Stimulated activated CD4-positive, alpha-beta T cell treated with anti-CD3 and anti-CD28 coated beads, TNF-alpha, amount 100 ng/mL, for 1 hour (primary cell): ENCODE measurements at places on chromosomes 7 and 10.

DNA sequence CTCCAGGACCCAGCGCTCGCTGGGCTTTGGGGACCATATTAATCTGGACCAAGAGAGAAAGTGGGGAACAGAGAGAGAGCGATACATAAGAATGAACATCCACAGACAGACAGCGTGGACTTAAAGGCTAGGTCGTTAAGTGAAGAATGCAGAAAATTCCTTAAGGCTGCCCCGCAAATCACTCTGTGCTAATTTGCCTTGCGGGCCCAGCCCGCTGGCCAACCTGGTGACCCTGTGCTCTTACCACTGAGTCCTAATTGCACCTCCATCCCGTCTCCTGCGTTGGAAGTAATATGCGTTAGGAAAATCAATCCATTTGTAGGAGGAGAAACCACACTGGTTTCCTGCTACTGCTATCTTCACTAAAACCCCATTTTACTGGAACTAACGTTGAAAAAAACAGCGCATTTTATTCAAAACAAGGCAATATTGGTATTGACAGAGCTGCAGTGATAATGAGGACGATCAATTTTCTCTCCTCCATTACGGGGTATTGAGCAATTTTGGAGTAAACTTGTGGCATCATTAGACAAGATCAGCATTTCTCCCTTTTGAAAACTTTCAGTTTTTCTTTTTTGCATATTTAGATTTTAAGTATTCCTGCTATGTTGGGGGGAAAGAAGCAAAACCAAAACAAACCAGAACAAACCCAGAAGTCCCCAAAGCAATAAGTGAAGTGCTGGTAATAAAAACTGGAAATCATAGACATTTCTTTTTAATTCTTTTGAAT is 85.2 kb downstream of the WDFY4 start:
- DNase-seq, result no peak

DNA sequence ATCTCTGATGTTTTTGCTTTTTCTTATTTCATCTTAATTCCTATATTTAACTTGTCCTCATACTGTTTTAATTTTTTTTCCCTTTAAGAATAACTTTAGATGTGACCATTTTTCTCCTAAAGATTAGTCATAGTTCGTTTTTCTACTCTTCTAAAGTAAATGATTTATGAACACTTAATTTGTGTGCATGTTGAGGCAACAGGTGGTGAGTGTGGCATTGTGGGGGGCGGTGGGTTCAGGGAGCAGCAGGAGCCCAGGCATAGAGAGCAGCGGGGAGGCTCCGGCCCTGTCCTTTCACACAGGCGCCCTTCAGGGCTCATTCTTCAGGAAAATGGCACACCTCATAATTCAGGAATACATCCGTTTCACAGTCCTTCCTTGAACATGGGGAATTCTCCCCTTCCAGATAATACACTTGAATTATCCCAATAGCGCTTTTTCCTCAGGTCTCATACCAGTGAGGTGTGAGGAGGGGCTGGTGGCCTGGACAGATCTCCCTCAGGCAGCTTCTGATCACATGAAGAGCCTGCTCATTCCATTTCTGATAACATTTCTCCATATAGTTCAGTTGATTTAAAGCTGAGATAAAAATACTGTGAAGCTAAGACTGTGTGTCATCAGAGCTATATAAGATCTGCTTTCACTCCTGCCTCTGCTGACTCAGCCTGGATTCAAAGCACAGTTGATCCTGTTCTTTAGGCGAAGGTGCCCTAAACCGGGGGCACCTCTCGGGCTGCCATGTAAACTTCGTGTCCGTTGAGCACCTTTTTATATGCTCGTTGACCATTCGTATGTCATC is 40.2 kb downstream of the CUL1 start:
- DNase-seq, result no peak

GRCh38 chr10:68831961-68832455 is 4.7 kb downstream of the STOX1 start:
- DNase-seq, result no peak

DNA sequence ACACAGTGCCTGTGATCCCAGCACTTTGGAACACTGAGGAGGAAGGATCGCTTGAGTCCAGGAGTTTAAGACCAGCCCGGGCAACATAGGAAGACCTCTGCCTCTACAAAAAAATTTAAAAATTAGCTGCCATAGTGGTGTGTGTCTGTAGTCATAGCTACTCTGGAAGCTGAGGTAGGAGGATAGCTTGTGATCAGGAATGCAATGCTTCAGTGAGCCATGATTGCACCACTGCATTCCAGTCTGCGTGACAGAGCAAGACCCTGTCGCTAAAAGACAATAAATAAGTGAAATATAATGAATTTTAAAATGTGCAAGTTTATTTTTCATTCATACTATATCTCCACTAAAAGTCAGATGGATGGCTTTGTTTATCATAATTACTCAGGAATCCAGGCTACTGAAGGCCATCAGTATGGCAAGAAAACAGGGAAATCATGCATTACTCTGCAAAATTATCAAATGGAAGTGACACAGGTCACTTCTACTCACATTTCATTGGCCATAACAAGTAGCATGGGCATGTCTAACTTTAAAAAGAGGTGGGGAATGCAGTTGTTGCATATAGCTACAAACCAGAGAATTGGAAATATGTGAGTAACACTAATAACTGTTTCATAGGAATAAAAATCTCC is 32.9 kb upstream of the FAM3C start:
- no peak for DNase-seq

GRCh38 chr7:113204415-113204814 is 86.1 kb upstream of the SMIM30 start:
- DNase-seq, result no peak

GRCh38 chr7:34155220-34155908 is 250.0 kb downstream of the BMPER start:
- no peak for DNase-seq

GRCh38 chr7:7922684-7923385 is 45.8 kb upstream of the GLCCI1 start:
- no peak for DNase-seq

DNA sequence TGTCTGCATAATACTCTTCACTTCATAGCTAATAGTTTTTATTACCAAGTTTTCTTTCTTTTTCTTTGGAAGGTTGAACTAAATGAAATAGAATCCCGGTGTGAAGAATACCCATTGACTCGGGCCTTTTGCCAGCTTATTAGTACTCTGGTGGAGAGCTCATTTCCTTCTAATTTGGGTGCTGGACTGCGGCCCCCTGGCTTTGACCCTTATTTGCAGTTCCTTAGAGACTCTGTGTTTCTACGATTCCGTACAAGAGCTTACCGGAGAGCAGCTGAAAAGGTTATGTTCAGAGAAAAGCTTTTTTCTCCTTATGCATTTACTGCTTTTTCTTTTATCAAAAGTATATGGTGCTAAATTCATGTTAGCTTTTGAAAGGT is 40.2 kb downstream of the NUP205 start:
- no peak for DNase-seq

GRCh38 chr10:44978213-44978569 is 418 bp downstream of the DEPP1 start:
- no peak for DNase-seq

- DNase-seq, result no peak
These were observed 7.8 kb downstream of the PRKAG2 start for GRCh38 chr7:151869109-151869428.

DNA sequence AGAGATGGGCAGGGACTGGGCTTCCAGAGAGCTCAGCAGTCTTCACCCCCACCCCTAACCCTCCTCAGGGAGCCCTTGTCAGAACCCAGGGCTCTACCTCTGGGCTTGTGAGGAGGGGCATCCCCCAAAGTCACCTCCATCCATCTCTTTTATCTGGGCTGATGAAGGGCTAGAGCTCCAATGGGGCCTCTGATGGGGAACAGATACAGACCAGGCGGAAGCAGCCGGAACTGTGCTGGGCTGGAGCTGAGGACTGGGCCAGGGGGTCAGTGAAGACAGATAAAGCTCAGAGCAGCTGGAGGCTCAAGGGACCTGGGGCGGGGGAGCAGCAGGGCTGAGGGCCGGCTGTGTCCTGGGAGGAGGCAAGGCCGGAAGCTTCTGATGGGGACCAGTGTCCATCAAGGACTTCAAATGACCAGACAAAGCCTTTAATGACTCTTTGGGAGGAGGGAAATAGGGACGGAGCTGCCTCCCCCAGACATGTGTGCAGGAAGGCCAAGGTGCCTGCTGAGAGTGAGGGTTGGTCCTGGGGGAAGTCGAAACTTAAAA is 10.2 kb downstream of the KAZALD1 start:
- DNase-seq, result no peak

- no peak for DNase-seq
These were observed 162.4 kb downstream of the AGMO start for GRCh38 chr7:15399441-15399840.

DNA sequence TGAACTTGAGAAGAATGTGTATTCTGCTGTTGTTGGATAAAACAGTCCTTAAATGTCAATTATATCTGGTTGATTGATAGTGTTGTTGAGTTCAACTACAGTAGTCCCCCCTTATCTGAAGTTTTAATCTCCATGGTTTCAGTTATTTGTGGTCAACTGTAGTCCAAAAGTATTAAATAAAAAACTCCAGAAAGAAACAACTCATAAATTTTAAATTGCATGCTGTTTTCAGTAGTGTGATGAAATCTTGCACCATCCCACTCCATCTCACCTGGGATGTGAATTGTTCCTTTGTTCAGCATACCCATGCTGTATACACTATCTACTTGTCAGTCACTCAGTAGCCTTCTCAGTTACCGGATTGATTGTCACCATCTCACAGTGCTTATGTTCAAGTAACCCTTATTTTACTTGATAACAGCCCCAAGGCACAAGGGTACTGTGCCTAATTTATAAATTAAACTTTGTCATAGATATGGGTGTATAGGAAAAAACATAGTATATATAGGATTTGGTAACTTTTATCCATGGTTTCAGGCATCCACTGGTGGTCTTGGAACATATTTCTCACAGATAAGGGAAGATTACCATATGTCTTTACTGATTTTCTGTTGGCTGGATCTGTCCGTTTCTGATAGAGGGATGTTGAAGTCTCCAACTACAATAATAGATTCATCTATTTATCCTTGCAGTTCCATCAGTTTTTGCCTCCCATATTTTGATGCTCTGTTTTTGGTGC is 57.1 kb downstream of the AOAH start:
- DNase-seq, result no peak

GRCh38 chr7:21946222-21946709 is 567 bp upstream of the CDCA7L start:
- DNase-seq, result no peak

DNA sequence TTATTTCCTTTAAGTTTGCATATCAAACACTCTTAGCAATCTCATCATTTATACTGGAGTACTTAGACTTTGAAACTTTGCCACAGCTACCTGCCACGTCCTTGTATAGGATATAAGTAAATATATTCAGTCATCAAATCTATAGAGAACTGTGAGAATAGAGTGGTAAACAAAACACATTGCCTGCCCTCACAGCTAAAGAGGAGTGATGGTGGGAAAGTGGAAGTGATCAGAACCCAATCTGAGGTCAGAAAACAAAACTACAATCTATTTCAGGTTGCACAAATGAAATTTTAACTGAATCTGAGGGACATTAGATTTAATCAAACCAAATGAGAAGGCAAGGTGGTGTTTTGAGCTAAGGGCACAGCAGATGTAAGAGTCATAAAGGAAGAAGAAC is 74.8 kb downstream of the ZEB1 start:
- DNase-seq, result no peak

DNA sequence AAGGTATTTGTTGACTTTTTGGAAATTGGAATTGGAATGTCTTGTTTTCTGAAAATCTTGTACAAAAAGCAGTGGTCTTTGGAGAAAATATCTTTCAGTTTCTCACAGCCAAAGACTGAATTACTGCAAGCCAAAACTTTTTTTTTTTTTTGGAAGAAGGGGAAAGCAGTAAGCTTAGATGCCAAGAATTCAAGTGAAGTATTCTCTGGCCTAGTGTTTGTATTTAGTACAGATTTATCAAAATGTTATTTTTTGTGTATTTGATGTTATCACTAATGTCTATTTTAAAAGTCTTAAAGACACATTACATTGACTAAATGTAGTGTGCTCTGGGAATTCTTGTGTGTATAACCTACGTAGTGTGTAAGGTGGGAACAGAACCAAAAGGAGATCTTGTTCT is 6.2 kb downstream of the TET1 start:
- DNase-seq, result no peak

GRCh38 chr7:132125096-132125495 is 451.2 kb downstream of the PLXNA4 start:
- no peak for DNase-seq

DNA sequence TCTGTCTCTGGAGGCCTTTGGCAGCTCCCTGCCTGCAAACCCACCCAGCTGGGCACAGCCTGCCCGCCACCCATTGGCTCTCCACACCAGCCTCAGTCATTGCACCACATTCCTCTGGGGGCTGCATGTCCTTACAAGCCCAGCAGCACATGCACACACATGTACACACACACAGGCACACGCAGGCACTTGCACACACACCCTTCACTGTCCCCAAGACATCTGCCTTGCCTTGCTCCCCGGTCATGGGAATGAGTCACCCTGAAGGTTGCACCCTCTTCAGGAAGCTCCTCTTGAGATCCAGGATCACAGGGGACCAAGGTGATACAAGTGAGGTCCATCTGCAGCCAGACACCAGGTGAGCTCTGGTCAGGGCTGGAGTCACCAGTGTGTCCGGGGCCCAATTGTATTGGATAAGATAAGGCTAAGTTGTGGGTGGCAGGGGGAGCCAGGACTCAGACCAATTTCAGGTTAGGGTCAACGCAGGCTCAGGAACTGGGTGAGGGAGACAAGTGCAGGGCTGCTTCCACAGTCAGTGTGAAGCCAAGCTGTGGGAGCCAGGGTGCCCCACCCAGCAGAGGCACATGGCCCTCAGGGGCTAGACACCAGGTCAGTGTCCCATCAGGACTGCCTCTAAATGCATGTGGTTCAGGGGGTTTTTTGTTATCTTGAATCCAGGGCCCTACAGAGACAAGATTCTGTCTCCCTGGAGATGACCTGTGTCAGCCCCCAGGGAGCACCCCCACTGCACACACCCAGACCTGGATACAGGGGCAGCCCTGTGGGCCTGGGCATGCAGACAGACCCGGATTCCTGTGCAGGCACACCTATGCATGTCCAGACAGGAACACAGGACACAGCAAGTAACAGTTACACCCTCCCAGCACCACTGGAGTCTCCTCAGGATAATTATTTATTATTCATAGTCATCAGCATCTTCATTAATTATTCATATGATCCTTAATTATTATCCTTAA is 33.8 kb downstream of the KCNH2 start:
- no peak for DNase-seq
